ENCODE measurements at places on chromosomes 1 and 21.

GRCh38 chr1:244191581-244191980 lies 140.5 kb downstream of the ZBTB18 start:
- no peak for DNase-seq

DNA sequence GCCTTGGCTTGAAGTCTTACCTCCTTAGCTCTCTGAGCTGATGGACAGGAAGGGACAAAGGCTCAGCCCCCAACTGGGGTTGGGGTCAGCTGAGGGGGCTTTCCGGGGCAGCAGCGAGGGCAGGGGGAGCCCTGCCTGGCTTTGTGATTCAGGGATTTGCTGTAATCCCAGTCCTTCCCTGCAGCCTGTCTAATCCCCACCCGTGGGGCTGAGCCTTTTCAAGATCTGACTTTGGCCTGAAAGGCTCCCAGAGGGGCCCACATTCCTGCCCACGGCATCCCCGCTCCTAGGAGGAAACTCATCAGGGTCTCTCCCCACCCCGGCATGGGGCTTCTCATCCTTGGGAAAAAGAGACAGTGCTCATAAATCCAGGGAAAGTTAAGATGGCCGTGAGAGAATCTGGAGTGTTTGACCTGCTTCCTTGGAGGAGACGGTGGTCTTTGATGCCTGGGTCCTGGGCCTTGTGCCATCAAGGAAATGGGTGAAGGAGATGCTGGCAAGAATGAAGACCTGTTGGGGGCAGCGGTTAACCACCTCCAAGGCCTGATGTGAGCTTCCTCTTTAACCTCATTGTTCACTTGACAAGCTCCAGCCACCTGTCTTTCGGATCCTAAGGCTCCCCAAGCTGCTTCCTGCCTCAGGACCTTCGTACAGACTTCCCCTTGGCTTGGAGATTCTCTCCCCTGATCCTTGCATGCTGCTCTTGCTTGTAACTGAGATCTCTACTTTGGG lies 83.1 kb upstream of the WNT4 start:
- peak; percentile 86 for DNase-seq

- DNase-seq, result no peak
Measured at GRCh38 chr1:25549273-25550154, 6.1 kb downstream of the LDLRAP1 start.

DNA sequence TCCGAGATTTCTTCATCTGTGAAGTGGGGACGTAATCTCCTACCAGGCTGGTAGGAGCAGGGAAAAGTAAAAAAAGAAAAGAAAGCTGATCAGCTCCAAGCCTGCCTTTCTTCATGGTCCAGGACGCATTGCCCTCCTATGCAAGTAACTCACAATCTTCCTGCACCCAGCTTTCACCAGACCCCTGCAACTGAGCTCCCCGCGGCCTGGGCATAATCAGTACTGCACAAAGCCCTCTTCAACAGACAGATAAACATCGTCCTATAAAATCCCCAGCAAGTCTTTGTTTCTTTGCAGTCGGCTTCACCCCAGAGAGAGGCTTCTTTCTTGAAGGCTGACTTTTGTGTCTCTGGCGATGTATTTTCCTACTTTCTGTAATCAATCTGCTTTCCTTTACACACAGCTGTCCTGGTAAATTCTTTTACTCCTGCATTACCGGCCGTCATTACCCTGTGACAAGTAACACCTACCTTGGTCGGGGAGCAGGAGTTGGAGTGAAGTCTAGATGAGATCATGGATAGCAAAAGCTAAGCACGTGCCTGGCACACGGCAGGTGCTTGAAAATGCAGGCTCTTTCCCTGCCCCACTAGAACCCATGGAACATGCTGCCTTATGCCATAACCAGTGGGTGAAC lies 8.3 kb downstream of the PADI1 start:
- no peak for DNase-seq

DNA sequence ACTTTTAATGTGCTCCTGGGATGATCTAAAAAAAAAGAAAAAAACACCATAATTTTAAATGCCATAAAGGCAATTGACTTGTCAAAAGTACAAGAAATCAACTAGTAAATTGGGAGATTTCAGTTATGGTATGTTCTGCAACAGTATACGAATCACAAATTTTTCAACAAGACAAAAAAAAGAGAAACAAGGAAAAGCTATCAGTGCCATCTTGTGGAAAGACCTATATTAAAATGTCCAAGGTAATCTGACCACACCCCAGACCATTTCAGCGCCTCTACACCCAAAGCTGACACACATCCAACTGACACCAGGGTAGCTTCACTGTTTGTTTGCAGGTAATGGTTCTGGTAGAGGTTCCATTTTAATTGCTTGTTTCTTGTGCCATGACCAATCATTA lies 5.0 kb upstream of the DUSP23 start:
- DNase-seq, result no peak

DNA sequence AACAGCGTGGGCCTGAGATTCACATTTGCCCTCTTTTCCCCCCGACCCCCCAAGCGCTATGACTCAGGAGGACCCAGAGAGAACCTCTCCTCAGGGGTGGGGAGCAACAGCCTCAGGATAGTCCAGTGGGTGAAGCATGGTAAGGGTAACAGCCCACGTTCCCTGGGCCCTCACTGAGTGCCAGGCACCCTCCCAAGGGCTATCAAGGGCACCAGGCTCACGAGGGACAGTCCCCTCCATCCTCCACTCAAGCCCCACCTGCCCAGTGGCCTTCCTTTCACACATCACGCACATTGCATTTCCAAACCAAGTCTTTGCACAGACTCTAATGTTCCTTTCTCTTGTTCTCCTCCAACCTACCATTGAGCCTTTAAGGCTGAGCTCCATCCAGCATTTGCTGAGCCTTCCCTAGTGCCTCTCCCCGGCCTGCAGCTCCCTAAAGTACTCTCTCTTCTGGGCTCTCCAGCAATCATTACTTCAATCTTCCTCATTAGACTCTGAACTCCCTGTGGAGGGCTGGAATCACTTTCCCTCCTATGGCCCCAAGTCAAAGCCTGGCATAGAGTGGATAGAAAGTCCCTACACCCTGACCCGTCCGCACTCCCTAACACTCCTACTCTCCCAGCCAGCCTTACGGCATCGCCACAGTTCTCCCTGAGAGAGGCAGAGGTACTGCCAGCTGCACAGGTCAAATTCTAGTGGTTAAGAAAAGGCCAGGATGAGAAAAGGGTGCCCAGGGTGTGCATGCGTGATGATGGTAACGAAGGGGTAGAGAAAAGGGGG lies 1.0 kb downstream of the AKR7A2 start:
- peak; percentile 26 for DNase-seq

DNA sequence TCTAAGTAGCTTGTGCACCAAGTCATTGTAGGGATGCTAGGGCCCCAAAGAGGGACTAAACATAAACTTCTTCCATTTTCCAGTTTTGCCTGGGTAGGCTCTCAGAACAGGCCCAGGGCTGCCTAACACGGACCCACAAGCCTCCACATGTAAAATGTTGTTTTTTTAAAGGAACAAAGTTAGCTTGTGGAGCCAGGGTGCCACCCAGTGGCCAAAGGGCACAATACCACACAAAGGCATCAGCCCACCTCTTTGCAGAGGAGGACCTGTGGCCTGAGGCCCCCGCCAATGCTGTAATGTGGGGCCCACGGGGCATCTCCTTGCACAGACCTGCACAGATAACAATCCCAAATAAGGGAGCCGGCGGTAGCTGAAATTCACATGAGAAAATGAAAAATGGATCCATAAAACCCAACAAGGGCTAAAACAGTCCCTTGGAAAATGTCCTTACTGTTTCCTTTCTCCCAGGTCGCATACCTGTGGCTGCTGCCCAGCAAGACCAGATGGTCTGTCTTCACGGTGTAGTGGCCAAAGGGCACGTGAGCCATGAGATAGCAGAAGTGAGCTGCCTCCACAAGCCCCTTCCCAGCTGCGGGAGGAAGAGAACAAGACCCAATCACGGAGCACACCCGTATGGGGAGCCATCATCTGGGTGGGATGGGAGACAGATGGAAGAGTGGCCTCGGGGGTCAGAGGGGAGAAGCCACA lies 23.8 kb downstream of the SEC16B start:
- peak; percentile 82 for DNase-seq

DNA sequence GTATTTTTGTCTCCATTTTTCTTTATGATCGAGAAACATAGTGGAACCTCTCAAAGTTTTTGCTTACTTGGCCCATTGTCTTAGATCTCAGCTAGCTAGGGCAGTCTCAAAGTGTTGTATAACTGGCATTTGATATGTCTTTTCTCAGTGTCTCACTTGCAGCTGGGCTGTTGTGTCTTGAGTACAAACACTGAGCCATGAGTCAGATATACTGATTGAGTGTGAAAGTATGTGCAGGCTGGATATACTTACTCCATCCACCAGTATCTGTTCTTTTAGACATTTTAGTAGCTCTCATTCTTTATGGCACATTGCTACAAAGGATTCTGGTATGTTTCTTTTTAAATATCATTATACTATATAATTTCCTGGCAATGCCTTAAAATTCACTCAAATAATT lies 14.3 kb upstream of the GPR52 start:
- DNase-seq, result no peak

- no peak for DNase-seq
Measured at GRCh38 chr1:181251001-181251712, 162.7 kb downstream of the IER5 start.

GRCh38 chr1:212514056-212514614 lies 81.4 kb downstream of the NENF start:
- DNase-seq, result no peak

DNA sequence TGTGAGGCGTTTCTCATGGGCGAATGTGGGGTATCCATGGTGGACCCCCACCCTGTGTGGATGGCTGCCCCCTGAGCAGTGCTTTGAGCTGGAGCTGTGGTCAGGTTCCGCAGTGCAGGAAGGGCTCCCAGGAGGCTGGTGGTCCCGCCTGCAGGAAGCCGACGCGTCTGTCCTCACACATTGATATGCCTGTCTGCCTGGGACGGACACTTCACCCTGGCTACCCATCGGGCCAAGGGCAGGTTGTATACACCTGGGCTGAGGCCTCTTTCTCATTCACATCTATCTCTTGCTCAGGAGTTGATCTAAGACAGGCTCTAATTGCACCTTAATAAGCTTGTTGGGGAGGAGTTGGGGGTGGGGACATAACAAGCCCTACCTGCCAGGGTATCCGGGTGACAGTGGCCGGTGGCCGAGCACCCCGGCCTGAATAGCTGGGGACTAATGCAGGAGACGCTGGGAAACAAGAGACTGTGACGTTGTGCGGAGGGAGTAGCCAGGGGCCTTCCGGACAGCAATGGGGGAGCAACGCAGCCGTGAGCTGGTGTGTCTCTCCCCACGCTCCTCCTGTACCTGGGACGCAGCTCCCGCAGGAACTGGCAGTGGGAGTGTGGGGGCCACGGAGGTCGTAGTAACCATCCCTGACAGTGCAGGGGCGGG lies 21.7 kb downstream of the PDXK start:
- DNase-seq, result peak; percentile 73

Data from neural progenitor cell (in vitro differentiated cells).